ENCODE measurements at places on chromosomes 12 and 14.

- no peak for DNase-seq
Observed at GRCh38 chr12:88267630-88268029, 125.5 kb downstream of the TMTC3 start.

- no peak for DNase-seq
Observed at GRCh38 chr14:104348741-104349140, 210.4 kb downstream of the KIF26A start.

- DNase-seq: no peak
Observed at GRCh38 chr12:120358412-120359100, 10.4 kb downstream of the MSI1 start.

GRCh38 chr14:24609655-24610344, at the start of gene GZMH:
Gene GZMH (minus strand): TSS chr14:24609685. CDS start chr14:24609613, 72 bp downstream.
- no peak for DNase-seq

GRCh38 chr14:81172881-81173280, 47.9 kb downstream of the GTF2A1 start:
- no peak for DNase-seq

DNA sequence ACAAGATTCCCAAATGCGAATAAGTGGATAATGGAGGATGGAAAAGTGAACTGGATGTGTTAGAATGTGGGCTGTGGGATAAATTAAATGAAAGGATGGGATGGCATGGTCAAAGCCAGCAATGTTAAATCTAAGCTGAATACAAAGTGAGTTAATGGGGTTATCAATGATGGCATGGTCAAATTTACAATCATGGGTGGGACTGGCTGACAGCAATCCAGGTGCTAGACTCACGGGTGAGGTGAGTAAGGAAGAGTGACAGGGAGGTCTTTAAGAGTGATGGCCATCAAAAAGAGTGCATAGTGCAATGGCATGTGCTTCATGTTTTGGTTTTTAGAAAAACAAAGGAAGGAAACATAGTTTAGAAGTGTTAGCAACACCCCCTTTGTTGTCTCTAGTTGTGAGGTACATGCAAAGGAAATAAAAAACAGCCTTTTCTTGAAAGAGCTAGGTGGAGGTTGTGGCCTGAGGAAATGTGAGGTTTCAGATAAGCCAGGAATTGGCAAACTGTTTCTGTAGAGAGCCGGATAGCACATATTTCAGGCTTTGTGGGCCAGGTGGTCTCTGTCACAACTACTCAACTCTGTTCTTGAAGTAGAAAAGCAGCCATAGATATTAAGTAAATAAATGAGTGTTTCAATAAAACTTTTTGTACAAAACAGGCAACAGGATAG, 328.7 kb downstream of the RPL10L start:
- no peak for DNase-seq

- DNase-seq: no peak
Observed at GRCh38 chr12:45553204-45553603, 176.3 kb upstream of the ARID2 start.

DNA sequence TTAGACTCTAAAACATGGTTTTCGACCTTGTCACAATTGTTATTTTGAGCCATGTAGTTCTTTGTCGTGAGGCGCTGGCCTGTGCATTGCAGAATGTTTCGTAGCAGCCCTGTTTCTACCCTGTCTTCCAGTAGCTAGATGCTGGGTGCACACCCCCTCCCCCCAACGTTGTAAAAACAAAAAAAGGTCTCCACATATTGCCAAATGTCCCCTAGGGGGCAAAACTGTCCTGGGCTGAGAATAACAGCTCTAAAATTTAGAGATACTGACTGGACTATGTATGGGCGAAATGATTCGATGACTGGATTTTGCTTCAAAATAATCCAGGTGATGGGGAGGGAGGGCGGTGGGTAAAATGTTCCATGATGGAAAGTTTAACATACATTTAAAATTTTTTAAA, 126.1 kb upstream of the FUT8 start:
- DNase-seq: no peak

DNA sequence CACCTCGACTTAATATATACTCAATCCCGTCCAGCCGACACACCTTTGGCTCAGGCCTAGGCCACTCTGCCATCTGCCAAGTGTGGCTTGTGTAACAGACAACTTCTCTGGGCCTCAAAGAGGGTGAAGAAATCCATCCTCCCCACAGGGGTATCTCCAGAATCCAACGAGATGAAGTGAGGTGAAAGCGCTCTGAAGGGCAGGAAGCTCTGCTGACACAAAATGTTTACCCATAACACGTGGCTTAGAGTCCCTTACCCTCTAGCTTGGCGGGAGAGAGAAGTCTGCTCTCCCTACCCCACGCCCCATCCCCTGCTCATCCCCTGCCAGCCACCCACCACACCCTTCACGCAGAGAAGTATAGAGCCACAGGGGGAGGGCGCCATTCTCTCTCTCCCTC, 13.0 kb downstream of the ZBTB39 start:
- DNase-seq: no peak

DNA sequence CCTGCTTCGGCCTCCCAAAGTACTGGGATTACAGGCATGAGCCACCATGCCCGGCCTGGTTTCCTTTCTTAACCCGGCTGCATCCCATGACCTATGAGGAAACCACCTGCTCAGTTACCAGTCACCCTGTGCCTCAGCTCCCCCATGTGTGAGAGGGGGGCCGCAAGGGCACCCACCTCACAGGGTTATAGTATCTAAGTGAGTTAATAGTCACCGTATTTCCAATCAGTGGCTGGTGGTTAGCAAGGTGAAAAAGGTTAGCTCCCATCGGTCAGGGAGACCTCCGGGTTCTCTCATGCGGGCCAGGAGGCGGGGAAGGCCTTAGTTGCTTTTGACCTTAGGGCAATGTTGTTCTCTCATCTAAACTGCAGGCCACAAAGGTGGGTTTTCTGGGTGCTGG, 6.7 kb downstream of the LRP1 start:
- DNase-seq: no peak

- no peak for DNase-seq
Observed at GRCh38 chr12:104764225-104765091, 193.6 kb downstream of the SLC41A2 start.

GRCh38 chr14:102182936-102183619, 43.4 kb downstream of the WDR20 start:
- DNase-seq: no peak

- DNase-seq: no peak
Observed at GRCh38 chr12:77500089-77500488, 330.6 kb upstream of the NAV3 start.

DNA sequence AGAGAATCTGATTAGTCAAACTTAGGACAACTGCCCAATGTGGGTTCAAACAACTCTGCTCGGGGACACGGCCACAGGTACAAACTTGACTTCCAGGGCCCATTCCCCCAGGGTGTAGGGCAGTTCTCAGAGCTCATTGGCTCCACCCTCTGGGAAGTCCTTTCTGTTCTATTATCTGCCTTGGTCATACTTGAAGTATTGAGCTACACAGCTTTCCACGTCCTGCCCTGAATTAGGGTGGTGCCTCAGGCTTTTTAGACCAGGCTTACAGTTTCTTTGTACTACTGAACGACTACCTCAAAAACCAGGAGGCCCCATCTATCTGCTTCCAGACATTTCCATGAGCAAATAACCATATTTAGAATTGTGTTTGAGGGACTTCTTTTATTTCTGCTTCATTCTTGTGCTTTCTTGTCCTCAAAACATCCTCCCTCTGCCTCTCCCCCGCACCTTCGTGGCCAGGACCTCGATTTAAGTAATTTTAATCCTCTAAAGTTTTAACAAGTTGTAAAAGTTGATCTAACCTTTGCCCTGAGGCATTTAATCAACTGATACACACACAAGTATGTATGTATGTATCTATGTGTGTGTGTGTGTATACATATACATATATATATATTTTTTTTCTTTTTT, 281.7 kb upstream of the AMIGO2 start:
- DNase-seq: peak; percentile 10

DNA sequence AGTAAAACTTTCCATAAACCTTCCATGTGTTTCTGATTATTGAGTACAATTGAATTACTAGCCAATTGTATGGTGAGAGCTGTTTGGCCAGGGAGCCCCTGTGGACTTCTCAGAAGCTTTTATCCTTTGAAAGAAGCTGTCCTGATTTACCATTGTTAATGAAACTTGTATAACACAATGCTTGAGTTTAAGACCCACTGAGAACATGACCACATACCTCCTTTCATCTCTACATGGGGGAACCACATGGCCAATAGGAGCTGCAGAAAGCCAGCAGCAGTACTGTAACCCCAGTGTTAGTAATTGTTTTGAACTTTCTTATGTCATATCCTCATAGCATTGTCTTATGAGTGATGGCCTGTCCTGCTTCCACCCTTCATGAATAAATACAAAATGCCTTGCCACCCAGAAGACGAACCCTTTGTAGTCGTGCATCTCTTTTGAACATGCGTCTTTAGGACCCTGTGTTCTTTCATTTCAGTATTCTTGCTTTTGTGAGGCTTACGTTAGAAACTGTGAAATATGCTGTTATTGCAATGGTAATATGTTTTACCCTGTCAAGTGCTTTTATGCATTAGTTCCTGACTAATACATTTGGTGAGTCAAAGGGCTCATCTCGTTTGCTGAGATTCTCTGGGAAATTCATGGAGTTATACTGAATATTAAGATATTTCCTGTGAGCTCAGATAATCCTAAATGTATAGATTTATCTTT, 815.7 kb downstream of the NRXN3 start:
- DNase-seq: no peak

All from activated gamma-delta T cell treated with anti-CD3 and anti-CD28 coated beads, Interleukin-2, amount 50 U/mL, for 16 hours (primary cell).